Foreskin fibroblast (primary cell): ENCODE measurements at places on chromosomes 11 and 22.

DNA sequence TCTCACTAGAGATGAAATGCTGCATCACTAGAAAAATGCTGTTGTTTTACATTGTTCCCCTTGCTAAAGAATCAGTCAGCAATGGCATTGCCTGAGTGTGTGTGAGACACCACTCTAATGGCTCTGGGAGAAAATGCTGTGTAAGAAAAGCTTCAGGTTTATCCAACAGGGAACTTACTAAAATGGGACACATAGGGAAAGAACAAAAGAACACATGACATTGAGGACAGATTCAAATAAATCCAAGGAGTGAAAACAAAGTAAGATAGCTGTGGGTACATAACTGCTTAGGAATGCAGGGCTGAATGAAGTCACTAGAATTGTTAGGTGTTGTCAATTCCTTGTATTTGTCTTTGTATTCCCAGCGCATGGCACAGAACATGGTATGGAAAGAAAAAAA lies 24.2 kb downstream of the BLID start:
- no peak for DNase-seq

- DNase-seq, result no peak
Observed at GRCh38 chr11:78541537-78541936, 33.1 kb downstream of the NARS2 start.

DNA sequence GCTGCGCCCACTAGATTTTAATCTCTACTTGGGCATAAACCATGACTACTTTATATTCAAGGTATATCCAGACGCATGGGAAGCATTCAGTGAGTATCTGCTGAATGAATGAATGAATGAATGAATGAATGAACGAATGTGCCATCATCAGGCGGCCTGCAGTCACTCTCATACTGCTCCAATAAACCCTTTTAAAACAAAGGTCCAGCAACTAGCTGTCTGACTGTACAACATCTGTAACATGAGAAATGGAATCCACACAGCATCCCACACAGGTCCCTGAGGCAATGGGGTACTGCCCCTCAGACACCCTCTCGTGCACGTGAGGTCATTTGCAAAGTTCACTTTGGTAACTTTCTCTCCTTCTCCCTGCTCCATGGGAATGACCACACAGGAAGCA lies 147.5 kb downstream of the LARGE1 start:
- no peak for DNase-seq

- DNase-seq, result no peak
Observed at GRCh38 chr11:64019106-64020037, 16.4 kb upstream of the FLRT1 start.

- DNase-seq, result no peak
Observed at GRCh38 chr22:41177040-41177621, 28.0 kb upstream of the L3MBTL2 start.

GRCh38 chr11:75471176-75471973 lies 38.4 kb upstream of the KLHL35 start:
- no peak for DNase-seq

GRCh38 chr11:104907521-104908185 lies 9.4 kb upstream of the CASP12 start:
- DNase-seq, result peak; percentile 91

DNA sequence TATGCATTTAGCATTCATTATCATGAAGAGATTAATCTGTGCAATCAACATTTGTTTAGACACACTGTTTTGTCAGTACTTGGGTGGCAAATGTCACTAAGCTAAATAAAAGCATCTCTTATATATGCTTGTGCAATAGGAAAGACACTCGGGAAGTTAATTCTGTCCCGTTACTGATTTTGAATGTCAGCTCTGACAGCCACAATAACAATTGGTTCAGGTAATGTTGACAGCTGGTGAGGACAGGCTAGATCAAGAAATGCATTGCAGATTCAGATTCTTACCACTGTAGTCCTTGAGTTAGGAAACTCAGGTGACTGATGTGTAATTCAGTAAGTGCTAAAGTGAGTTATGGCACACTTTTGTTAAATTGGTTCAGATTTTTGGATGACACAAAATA lies 523.8 kb upstream of the FAT3 start:
- no peak for DNase-seq

DNA sequence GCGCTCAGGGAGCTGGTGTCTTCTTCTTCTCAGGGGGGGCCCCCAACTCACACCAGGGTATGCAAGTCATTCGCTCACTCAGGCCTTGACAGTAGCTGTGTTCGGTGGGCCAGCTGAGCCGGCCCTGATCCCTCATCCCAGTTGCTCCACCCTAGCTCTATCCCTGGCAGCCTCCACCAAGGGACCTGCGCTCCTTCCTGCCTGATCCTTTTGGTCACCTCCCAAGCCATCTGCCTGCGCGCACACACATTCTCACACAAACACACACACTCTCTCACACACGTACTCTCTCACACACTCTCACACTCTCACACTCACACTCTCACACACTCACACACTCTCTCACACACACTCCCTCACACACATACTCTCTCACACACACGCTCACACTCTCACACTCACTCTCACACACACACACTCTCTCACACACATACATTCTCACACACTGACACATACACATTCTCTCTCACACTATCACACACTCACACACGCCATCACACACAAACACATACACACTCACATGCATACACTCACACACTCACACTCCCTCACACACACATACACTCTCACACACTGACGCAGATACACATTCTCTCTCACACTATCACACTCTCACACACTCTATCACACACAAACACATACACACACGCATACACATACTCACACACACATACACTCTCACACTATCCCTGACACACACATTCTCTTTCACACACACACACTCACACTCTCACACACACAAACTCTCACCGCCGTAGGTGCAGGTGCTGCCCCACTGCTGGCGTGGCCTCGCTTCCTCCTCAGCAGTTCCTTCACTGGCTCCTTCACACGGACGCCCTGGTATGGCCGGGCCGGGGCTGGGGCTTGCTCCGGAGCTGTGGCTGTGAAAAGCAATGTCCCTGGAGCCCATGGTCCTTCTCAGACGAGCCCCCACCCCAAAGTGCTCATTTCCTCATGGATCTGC lies 20.8 kb downstream of the POU2AF1 start:
- DNase-seq, result no peak

GRCh38 chr11:24413391-24413790 lies 83.5 kb upstream of the LUZP2 start:
- DNase-seq, result no peak

DNA sequence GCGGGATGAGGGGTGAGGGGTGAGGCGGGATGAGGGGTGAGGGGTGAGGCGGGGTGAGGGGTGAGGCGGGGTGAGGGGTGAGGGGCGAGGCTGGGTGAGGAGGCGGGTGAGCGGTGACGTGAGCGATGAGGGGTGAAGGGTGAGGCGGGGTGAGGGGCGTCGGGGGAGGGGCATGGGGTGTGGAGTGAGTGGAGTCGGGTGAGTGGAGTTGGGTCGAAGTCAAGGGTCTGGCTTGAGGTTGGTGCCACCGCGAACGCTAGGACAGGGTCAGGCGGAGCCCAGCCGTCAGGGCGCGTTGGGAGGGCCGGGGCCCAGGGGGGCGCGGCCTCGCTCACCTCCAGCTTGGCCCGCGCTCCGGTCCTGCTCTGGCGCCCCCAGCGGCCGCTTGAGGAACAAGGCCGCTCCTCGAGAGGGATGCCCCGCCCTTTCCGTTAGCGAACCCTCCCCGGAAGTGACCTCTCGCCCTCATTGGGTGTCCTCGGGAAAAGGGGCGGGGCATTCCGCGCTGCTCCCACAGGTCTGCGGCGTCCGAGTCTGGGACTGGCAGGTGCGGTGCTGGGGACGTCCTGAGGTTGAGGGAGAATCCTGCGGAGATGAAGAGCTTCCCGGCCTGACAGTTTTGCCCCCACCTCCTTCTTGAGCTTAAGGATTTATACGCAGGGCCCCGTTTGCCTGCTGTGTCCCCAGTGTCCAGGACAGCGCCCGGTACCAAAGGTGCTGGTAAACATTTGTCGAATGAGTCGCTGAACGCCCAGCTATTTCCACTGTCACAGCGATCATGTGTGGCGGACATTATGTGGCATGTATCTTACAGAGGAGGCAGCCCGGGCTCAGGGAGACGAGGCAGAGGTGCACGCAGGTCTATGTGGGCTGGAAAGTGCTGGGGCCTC lies at the start of gene SYCE3:
SYCE3 (minus strand) TSS at position 397 of the 890 bp plus-strand sequence. CDS start 6,514 bp downstream, outside the sequence.
- peak; percentile 94 for DNase-seq

GRCh38 chr22:24894998-24895397 lies 51.5 kb downstream of the LHFPL7 start:
- peak; percentile 35 for DNase-seq

GRCh38 chr11:134069426-134070341 lies 812 bp downstream of the JAM3 start:
- DNase-seq, result peak; percentile 65

- DNase-seq, result no peak
Observed at GRCh38 chr11:105870516-105871113, 151.4 kb downstream of the MSANTD4 start.

DNA sequence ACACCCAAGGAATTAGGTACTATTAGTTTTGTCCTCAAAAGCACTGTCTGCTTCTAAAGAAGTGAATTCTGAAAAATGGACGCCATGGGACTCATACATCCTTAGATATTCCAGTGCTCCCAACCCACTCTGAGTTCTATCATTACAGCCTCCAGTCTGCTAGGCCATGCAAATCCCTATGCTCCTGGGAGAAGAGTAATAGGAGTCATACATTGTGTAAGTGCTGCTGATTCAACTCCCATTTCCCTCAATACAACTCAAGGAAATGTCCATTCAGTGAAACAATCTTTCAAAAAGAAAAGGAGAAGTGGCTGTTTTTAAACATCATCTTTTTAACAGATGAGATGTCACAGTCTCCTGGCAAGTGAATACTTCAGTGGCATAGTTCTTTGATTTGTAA lies 590.2 kb upstream of the LRRC4C start:
- peak; percentile 2 for DNase-seq

GRCh38 chr11:36425561-36426081 lies 84.5 kb downstream of the TRAF6 start:
- DNase-seq, result no peak

GRCh38 chr22:43975041-43975440 lies 19.8 kb downstream of the SAMM50 start:
- DNase-seq, result no peak

GRCh38 chr11:5923794-5924193 lies 18.3 kb upstream of the OR56A3 start:
- no peak for DNase-seq

DNA sequence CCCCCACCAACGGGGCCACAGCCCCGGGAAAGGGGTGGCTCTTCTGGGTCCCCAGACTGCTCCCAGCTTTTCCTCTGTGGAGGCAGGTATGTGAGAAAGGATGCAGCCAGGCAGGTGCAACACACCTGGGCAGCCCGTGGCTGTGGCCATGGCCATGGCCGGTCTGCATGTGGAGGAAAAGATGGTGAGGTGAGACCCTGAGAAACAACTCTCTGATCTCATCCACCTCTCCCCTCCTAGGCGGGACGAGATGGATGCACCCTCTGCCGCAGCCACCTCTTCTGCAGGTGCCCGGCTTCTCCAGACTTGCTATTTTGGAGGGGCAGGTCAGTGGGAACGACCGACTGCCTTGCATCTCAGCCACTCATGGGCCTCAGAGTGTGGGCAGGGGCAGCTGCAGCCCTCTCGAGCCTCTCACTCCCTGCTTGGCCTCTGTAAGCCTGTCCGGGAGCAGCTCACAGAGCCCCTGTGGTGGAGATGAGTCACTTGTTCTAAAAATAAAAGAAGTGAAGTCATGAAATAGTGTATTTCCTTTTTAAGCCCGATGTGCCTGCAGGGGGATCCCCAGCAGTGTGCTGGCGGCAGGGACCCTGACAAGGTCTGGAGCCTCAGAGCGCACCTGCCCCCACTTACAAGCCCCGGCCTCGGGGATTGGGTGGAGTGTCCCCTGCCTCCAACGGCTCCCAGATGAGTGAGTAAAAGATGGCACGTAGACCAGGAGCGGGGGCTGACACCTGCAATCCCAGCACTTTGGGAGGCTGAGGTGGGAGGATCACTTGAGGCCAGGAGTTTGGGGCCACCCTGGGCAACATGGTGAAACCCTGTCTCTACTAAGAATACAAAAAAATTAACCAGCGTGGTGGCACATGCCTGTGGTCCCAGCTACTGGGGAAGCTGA lies 10.7 kb downstream of the SMIM38 start:
- peak; percentile 65 for DNase-seq

GRCh38 chr11:130129922-130130321 lies 29.7 kb upstream of the ST14 start:
- no peak for DNase-seq

DNA sequence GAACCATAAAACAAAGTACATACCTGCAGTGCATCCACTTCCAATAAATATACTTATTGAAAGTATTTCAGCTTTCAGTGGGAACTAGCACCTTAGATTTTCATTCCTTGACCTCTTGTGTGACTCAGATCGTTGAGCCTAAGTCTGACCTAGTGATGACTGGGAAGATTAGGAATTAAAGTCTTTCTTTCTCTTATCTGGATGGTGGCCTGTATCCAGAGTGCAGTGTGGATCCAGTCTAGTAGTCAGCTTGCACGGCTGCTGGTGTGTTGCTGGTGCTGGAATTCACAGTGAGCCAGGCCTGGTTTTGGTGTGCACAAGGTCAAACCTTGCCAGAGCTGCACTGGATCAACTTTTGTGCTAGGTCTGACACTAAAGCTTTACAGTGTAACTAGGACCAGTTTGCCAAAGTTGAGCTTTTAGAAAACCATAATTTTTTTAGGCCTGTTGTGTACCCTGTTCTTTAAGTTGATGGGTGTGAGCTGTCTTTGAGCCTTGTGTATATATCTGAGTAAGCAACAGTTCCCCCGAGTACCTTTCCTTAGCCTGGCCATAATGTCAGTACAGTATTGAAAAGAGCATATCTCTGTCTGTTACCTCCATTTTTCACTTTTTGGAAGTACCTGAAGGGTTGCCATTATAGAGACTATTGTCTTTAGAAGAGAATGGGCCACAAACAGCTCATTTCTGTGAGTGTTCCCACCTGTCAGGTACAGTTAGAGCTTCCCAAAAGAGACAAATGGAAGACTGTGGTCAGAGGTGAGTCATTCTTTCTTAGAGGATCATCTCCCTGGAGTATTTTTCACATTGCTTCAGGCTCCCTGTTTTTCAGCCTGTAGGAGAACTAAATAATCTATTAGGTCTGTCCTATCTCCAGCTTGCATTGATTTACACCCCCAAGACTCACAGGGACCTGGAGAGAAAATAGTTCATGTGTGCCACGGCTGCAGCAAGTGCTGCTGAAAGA lies 89.8 kb downstream of the ALX4 start:
- DNase-seq, result no peak

DNA sequence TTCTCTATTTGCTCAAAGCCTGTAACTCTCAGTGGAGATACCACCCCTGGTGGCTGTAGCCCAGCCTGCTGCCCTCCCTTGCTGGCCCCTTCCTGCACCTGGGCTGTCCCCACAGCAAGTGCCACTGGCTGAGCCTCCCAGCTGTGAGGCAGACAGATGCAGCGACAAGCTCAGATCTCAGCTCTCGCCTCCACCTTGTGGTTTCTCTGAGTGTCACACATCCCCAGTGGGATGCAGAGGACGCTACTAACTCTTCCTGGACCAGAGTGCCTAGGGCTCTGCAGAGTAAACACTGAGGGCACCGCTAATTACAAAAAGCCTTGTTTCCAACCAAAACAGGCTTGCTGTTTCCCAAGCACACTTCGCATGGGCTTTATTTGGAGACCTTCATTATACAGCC lies 8.9 kb downstream of the YPEL1 start:
- DNase-seq, result no peak
